ENCODE measurements at places on chromosomes 5 and 9.

GRCh38 chr5:63812693-63813092 is 149.6 kb downstream of the HTR1A start:
- no peak for DNase-seq

- peak; percentile 52 for DNase-seq
Observed at GRCh38 chr9:68999393-69000105, 14.4 kb downstream of the PRKACG start.

GRCh38 chr5:35371951-35372426 is 141.7 kb upstream of the PRLR start:
- no peak for DNase-seq

- DNase-seq, result no peak
Observed at GRCh38 chr9:72474676-72475075, 46.7 kb upstream of the TMC1 start.

DNA sequence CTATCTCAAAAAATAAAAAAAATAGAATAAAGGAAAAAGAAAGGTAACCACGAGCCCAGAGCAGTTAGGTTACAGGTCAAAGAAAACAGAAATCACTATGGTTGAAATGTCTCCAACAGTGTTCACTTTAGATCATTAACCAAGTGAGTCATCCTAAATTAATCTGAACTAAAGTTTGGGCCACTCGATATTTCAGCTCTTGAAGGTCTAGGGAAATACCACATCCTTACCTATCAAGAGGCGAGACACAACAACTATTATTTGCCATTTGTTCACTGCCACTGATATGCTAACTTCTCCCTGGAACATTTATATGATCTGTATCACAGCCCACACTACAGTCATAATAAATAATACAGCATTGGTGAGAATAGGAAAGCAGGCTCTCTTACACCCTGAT is 111.3 kb upstream of the NR5A1 start:
- DNase-seq, result no peak

- DNase-seq, result no peak
Observed at GRCh38 chr9:108674766-108675530, 180.8 kb downstream of the ACTL7B start.

DNA sequence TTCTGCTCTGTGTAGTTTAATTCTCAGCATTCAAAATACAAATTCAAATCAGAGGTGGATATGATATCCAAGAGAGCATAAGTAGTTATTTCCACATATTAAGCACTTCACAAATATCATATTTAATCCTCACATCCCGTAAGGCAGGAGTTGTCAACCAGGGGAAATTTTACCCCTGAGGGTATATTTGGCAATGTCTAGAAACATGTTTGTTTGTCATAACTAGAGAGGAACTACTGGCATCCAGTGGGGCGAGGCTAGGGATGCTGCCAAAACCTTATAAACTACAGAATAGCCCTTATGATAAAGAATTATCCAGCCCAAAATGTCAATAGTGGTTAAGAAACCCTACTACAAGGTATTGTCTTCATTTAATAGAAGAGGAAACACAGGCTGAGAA is 619.4 kb downstream of the SLCO4C1 start:
- DNase-seq, result no peak

- DNase-seq, result no peak
Observed at GRCh38 chr5:170606941-170607340, 103.1 kb downstream of the KCNIP1 start.

GRCh38 chr5:163373436-163374084 is 63.8 kb upstream of the CCNG1 start:
- DNase-seq, result no peak

DNA sequence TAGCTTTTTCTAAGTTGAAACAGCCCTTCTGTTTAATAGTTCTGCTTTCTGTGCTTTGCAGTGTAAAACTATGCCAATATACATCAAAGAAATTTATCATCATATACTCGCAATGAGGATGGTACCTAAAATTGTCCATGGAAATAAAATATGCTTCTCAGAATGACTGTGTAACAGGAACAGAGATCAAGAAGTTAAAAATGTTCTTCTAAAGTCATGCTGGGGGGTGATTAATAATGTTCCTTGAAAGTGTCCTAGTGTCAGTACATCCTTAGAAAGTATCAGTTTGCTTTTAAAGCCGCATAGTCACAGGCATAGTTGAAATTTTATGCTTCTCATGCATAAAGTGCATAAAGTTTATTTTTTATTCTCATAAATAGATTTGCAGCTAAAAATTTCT is 4.0 kb upstream of the LRRC70 start:
- DNase-seq, result no peak

DNA sequence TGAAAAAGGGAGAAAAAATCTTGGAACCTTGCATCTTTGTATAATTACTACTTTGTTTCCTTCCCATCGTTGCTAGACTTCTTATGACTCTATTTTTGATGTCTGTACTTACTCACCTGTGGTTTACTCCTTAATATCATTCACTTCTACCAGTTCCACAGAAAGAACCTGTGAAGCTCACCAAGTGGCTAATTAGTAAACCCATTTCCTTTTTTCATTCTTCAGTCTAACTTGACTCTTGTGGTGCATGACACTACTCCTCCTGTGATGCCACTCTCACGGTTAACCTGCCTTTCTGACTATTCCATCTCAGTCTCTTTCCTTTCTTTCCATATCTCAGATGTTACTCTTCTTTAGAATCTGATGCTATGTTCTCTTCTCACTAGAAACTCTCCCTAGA is 14.6 kb downstream of the RECK start:
- no peak for DNase-seq

- no peak for DNase-seq
Observed at GRCh38 chr5:126481243-126481642, 58.0 kb downstream of the GRAMD2B start.

DNA sequence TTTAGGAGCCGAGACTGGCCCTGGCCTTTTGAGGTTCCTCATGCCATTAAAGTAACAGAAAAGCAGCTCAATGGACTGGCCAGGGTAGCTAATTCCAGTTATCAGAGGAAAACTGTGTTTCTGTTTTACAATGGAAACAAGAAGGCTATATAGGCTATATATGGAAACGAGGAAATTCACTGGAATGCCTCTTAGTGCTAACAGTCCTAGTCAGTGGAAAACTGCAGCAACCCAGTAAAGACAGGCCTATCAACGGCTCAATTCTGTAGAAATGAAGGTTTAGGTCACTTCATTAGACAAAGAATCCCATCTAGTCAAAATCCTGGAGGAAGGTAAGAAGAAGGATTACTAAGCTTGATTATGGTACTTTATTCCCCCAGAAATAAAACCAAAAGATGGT is 3.2 kb upstream of the TICAM2 start:
- no peak for DNase-seq

DNA sequence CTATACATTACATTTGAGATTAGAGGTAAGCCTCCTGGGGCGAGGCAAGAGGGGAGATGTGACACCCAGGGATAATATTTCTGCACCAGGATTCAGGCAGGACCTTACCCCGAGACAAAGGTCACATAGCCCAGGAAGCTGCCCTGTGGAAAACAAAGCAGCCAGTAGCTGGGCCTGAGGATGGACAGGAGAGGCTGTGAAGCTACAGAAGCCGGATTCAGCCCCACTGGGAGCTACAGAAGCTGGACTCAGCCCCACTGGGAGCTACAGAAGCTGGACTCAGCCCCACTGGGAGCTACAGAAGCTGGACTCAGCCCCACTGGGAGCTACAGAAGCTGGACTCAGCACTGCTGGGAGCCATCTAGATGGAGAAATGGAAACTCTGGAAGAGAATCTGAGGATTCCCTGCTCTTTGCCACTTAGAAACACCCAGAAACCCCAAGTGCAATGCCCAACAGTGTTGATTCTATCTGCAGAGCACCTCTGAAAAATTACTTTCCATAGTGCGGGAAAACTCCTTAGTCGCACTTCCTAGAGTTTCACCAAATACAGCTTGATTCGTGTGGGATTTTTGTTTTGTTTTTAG is 46.5 kb upstream of the ZFR start:
- no peak for DNase-seq

DNA sequence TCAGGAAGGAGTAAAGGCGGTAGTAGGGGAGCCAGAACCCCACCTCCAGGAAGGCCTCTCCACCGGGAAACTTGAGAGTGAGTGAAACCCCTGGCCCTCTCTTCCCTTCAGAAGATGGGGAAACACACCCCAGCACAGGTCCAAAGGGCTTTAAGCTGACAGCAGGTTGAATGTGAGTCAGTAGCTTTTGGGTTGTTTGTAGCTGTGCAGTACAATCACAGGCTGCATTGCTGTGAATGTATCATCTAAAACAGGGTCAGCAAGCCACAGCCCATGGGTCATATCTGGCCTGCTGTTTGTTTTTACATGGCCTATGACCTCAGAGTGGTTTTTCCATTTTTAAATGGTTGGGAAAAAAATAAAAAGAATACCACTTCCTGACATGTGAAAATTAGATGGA is 10.0 kb downstream of the OTULINL start:
- DNase-seq, result no peak

GRCh38 chr9:22111176-22111953 is 102.3 kb upstream of the CDKN2B start:
- DNase-seq, result no peak

All from left renal cortex interstitium (tissue), 4 donors.